ENCODE measurements at places on chromosomes 12 and 14.

GRCh38 chr14:46290706-46291105 lies 360.9 kb downstream of the RPL10L start:
- DNase-seq = no peak

DNA sequence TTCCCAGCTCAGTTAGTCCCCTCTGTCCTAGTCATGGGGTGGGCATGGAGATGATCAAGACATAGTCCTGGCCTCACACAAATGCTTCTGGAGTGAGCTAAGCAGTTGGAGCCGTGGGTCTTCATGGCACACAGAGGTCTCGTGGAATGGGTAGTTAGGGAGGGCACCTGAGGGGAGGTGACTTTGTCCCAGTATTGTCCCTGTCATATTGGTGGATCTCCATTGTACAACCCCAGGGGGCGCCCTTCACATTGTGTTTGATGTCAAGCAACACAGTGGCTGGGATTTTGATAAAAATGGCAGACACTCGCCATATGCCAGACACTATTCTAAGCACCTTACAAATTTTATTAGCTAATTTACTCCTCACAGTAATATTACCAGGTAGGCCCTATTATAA lies 175.4 kb upstream of the LHX5 start:
- DNase-seq = no peak

DNA sequence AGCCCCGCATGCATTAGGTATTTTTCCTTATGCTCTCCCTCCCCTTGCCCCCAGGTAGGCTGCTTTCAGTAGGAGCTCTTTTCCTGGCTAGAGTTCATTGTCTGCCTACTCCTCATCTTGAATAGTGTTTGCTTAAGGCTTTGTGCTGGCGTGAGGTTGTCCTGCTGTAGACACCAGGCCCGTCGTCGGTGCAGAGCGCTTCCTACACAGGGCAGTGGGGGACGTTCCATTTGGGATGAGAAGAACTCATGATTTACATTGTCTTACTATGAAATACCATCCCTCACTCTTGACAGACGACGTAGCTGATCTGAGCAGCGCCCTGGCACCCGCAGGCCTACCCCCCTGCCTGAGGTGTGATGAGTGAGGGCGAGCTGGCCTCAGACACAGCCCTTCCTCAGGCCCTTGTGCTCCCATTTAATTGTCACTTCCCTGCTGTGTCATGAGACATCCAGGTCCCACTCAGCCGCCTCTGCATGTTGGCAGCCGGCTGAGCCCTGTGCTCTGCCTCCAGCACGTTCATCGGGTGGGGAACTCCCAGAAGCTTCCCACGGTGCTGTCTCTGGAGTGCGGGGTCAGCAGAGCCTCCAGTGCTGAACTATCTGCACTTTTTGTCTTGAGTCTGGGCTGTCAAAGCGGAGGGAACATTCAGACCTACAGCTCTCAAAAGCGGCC lies 76.0 kb downstream of the WDR20 start:
- DNase-seq = no peak

DNA sequence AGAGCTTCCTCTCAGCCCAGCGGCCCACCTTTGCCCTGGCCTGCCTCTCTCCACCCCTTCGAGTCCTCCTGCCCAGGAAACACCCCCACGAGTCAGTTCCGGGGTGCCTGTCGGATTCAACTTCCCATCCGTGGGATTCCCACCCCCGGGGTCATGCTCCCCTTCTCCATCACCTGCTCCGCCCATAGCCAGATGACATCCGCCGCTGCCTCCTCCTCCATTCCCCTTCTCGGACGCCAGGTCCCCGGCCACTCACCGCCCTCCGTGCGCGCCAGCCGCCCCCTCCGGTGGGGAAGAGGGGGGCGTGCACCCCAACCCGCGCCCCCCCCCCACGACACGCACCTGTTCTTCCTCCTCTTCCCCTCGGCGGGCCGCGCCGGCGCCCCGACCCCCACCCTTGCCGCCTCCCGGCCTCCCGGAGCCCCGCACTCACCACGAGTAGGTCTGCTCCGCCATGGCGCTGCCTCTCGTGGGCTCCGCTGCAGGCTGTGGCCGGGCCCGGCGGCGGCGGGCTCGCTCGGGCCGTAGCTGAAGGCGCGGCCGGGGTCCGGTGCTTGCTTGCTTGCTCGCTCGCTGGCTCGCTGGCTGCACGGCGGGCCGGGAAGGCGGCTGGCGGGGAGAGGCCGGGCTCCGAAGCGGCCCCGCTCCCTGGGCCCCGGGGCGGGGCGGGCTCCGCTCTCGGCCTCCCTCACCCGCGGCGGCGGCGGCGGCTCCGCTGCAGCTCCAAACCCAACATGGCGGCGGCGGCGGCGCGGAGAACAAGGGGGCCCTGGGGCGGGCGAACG lies 554 bp downstream of the SPPL3 start:
- DNase-seq = peak; percentile 19

DNA sequence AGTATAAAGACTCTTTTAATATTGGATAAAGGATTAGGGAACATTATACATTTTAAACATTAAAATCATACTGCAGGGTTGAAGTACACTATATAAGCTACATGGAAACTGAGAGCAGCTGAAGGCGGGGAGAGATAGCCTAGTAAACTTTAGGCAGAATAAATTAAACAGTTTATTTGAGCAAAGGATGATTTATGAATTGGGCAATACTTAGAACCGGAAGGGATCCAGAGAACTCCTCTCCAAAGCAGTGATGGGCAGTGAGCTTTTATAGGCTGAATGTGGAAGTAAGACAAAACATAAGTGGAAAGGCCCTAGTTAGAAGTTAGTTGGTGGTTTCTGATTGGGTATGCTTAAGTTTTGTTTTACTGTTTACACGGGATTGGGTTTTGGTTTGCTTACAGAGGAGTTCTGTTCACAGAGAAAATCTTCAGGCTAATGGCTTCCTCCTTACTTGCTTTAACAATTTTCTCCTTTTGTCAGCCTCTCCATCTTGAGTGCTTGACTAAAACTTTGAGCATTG lies 18.9 kb downstream of the LEMD3 start:
- no peak for DNase-seq

Measured in COR-L47 (cell line).